Activated CD8-positive, alpha-beta memory T cell treated with anti-CD3 and anti-CD28 coated beads for 48 hours (primary cell): ENCODE measurements at places on chromosomes 16 and 17.
A peak's percentile ranks its signal among the peaks of the same experiment; 100 is the strongest.

GRCh38 chr17:3020381-3020780, 43.0 kb downstream of the OR1D5 start:
- no peak for DNase-seq

DNA sequence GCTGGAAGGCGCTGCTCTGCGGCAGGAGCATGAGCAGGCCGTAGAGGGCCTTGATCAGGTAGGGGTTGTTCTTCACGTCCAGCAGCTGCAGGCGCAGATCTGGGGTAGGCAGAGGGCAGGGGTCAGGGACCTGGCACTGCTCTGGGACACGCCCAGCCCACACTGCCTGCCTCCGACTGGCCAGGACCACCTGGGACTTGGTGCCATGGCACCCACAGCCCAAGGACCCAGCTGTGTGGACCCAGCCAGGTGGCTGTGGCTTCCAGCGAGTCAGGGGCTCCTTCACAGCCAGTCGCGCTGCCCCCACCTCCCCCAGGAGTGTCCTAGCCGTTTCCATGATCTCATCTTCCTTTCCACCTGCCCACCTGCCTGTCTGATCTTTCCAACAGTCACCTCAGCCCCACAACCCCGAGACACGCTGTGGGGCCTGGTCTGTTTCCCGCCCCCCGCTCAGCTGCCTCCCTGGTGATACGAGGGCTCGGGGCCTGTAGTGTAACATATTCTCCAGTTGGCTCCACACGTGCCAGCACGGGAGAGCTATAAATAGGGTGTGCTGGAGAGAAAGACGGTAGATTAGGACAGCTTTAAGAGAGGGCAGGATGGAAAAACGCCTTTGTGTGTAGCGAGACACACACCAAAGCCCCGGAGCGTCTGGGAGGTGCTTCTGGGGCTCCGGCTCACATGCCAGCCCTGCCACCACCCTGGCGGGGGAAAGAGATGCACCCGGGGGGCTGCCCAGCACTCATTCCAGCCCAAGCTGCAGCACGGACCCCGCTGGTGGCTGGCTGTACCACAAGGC, 7.2 kb upstream of the MTSS2 start:
- DNase-seq = no peak

DNA sequence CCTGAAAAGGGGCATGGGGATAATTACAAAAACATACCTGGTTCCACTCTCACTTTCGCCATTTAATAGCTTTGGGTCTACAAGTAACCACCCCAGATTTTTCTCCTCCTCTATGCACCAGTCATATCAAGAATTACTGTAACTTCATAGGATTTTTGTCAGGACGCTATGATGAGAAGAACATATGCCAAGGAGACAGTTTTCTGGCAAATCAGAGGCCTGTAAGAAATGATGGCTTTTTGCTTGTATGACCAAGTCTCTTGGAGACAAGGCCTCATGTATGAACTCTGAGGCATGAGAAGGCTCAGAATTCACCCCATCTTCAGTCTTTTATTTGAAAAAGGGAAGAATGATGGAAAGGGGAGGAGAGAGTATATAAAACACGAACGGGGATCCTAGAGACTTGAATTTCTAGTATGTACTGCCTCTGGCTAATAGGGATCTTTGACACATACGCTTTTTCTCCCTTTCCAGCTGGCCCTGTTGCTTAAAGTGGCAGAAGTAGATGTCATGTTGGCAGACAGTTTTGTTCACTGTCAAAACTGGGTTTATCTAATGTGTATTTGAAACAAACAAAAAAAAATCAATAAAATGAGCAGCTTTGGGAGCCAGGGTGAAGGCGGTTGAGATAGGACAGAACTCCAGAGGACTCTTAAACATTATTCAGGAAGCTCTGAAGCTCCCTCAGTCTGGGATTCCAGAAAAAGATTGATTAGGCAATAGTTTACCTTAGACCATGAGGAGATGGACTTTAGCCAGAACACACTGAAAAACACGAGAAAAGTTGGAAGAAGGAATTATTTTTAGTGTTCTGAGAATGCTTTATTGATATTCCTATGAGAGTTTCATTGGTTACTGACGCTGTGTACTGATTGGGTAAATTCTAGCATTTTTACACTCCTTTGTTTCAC, 656.6 kb downstream of the WWOX start:
- DNase-seq = no peak

- DNase-seq = no peak
Measured at GRCh38 chr16:14309001-14309886, 238.1 kb downstream of the MRTFB start.

- no peak for DNase-seq
Measured at GRCh38 chr16:70342016-70342415, 4.7 kb upstream of the DDX19A start.

- peak; percentile 56 for DNase-seq
Measured at GRCh38 chr16:84952335-84953189, 58.8 kb downstream of the ZDHHC7 start.

- no peak for DNase-seq
Measured at GRCh38 chr16:75761108-75761507, 34.8 kb upstream of the CPHXL start.

GRCh38 chr16:87134628-87134995, 182.6 kb downstream of the C16orf95 start:
- DNase-seq = no peak

DNA sequence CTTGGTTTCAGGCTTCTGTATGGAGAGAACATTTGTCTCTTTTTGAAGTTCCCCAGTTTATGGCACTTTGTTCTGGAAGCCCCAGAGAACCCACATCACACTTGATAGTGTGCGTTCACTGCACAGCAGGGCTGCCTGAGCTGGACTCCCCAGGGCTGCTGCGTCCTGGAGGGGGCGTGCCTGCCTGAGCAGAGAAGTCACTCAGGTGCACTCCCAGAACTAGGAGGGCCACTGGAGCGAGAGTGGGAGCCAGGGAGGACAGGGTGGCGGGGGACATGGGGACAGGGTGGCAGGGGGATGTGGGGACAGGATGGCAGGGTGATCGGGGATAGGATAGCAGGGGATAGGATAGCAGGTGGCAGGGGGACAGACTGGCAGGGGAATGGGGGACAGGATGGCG, 43.9 kb upstream of the ZNF469 start:
- no peak for DNase-seq

DNA sequence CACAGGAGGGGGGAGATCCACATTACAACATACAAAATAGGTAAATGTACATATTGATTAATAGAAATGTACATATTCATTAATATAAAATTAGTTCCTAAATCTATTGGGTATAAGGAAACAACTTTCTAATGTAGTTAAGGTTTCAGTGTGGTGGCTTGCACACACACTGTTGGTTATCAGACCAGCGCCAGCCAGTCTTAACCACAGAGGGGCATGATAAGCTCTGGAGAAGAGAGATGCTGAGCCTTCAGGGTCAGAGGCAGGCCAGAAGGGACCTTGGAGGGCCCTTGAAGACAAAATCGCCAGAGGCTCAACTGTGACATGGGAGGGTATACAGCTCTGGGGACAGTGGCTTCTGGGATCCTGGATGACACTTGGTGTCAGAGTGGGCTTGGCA, 10.9 kb upstream of the ZFP90 start:
- no peak for DNase-seq

GRCh38 chr17:67256075-67256732, 11.2 kb upstream of the HELZ start:
- DNase-seq = no peak

GRCh38 chr17:40491486-40491885, 9.9 kb downstream of the TNS4 start:
- no peak for DNase-seq

GRCh38 chr16:57264950-57265371, 19.5 kb downstream of the PLLP start:
- DNase-seq = no peak

DNA sequence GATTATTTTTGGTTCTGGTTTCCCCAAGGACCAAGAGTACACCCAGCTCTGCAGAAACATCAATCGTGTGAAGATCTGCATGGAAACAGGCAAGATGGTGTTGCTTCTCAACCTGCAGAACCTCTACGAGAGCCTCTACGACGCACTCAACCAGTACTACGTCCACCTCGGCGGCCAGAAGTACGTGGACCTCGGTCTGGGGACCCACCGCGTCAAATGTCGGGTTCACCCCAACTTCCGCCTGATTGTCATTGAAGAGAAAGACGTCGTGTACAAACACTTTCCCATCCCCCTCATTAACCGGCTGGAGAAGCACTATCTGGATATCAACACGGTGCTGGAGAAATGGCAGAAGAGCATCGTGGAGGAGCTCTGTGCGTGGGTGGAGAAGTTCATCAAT, 67.4 kb upstream of the ENDOV start:
- no peak for DNase-seq

DNA sequence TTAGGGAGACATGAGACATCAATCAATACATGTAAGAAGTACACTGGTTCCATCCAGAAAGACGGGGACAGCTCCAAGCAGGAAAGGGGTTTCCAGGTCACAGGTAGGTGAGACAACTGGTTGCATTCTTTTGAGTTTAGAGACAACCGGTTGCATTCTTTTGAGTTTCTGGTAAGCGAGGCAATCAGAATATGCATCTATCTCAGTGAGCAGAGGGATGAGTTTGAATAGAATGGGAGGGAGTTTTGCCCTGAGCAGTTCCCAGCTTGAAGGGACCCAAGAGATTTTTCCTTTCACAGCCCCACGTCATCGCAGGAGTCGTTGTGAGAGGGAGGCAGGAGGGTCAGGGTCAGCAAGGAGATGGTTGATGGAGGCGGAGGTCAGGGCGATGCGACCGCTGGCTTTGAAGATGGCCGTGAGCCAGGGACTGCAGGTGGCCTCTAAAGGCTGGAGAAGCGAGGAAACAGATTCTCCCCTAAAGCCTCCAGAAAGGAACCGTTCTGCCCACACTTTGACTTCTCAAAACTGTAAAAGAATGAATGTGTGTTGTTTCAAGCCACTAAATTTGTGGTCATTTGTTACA, 36.5 kb downstream of the IRF8 start:
- no peak for DNase-seq

DNA sequence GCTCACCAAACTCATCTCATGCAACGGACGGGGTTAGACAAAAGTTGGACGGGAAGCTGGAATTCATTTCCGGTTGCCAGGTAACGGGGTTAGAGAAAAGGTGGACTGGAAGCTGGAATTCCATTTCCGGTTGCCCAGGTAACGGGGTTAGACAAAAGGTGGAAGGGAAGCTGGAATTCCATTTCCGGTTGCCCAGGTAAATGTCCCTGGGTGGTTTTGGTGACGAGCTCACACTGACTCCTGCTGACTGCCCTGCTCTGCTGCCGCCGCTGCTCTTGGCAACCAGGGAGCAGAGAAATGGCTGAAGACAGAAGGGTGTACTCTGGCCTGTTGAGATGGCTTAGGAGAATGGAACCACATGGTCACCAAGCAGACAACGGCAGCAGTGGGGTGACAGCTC, 170.3 kb upstream of the RPH3AL start:
- DNase-seq = no peak

DNA sequence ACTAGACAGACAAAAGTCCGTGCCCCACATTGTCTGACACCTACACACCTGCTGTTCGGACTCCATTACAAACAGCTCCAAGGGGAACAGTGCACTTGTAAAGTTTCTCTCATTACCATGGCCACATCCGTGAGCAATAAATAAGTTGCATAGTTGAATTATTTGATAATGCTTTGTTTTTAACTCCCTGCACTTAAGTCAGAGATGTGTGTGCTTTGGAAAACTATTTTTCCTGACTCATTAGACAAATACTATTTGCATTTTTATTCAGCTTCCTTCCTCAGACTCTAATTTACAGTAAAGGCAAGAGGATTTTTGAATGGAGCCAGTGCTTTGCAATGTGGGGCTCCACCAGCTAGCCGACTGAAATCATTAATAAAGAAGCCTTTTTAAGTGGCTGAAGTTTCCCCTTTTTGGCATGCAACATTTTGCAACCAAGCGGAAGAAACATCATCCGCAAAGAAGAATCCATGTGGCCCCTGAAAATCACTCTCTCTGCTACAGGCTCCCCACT, 6.5 kb upstream of the CCL2 start:
- DNase-seq = no peak

DNA sequence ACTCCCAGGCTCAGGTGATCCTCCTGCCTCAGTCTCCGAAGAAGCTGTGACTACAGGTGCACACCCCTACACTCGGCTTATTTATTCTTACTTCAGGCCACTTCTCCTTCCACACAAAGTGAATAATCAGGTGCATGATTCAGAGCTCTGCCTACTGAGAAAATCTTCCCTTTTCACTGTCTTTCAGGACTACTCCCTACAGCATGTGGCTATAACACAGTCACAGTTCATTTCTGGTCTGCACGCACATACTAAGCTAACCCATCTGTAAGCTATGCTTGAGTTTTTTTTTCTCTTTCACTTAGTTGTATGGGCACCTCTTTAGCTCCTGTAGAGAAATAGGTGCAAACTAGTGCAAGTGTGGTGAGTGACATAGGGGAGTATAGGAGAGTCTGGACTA, 7.6 kb upstream of the SLFN5 start:
- no peak for DNase-seq

GRCh38 chr17:82924812-82925211, 85.0 kb upstream of the ZNF750 start:
- DNase-seq = no peak

- no peak for DNase-seq
Measured at GRCh38 chr16:21227866-21228265, 5.6 kb upstream of the ANKS4B start.

DNA sequence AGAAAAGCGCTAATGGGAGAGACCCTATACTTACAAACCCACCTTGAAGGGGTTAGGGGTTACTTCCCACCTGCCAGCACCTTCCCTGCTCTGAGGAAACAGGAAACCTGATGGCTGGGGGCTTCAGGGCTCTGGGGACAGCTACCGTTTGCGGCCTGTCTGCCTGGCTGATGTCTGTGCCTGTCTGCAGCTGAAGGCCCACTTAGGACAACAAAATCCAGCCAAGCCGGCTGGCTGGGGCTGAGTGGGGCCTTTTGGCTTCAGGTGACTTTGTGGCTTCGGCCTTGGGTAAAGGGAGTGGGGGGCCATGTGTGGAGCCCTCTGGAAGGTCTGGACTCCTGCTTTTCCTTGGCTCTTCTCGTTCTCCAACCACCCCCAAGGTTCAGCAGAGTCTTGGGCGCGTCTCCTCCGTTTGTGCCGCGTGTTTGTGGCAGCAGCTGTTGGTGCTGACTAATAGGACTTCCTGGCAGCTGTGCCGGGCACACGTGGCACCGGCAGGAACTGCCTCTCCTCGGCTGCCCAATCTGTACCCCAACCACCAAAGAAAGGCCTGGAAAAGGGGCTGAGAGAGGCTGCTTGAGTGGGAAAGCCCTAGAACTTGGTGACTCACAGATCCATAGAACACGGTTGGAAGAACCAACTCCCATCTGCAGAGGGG, 186.7 kb downstream of the MSI2 start:
- no peak for DNase-seq

- no peak for DNase-seq
Measured at GRCh38 chr16:55765161-55765560, 67.7 kb downstream of the CES1 start.

DNA sequence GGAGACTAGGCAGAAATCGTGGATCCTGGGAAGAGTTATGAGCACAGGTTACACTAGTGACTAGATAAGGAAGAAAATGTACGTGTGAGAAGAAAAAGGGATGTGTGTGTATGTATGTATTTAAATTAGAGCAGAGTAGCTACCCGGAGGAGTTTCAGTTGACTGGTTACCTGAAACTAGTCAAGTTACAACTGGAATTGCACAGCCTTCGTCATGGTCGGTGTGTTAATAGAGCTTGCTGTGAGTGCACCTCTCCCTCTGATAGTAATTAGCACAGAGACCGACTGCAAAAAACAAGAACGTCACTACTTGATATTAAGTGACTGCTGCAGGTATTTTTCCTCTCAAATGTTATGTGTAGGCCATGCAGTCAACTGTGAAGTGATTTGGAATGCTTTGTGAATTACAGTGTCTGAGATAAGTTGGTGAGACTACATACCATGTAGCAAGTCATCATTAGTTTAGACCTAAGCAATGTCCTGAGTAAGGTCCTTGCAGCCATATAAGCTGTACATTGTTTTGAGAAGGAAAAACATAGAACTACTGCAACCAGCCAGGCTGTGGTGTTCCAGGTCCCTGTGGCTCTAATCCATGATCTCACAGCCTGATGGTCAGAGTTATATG, 95.7 kb downstream of the WNT3 start:
- no peak for DNase-seq
